Melanocyte of skin (primary cell): ENCODE measurements at places on chromosomes 11 and 22. TPM values are rescaled to one million over a fixed set of nuclear protein-coding genes. Genes with fewer than 3 reads are reported as not detected.

TMPRSS5 gene
- 9.8 and 33.7 TPM in 2 replicates for total RNA-seq

OR10D3 gene
- not detected in 2 replicates for total RNA-seq

CCDC73 gene
- not detected in 2 replicates for total RNA-seq

INS gene
- total RNA-seq: not detected in 2 replicates

C11orf97 gene
- not detected in 2 replicates for total RNA-seq

TIGD3 gene
- under 0.01 TPM in 2 replicates for total RNA-seq

OR4A16 gene
- not detected in 2 replicates for total RNA-seq

TMA7B gene
- 0.36 TPM in 1 of 2 replicates, not detected in the other for total RNA-seq

FBLN1 gene
- total RNA-seq: 2.8 and 8.0 TPM in 2 replicates

NCAM1 gene
- total RNA-seq: 0.62 and 1.7 TPM in 2 replicates

CYTH4 gene
- not detected in 2 replicates for total RNA-seq

RCOR2 gene
- under 0.01 and 0.15 TPM in 2 replicates for total RNA-seq

RBX1 gene
- total RNA-seq: 44.7 and 79.6 TPM in 2 replicates

PARVG gene
- total RNA-seq: 0.69 and 1.1 TPM in 2 replicates

PRDX5 gene
- total RNA-seq: 128 and 164 TPM in 2 replicates

GTSE1 gene
- total RNA-seq: 9.5 and 13.1 TPM in 2 replicates

DDIAS gene
- total RNA-seq: 3.6 and 6.2 TPM in 2 replicates

NXPE4 gene
- total RNA-seq: not detected in 2 replicates

MCHR1 gene
- 6.0 and 8.0 TPM in 2 replicates for total RNA-seq

USP35 gene
- 10.7 and 12.2 TPM in 2 replicates for total RNA-seq

POU2F3 gene
- total RNA-seq: 1.0 TPM in 1 of 2 replicates, not detected in the other

SPTY2D1 gene
- 16.2 and 17.1 TPM in 2 replicates for total RNA-seq

ZNF70 gene
- 3.8 and 6.5 TPM in 2 replicates for total RNA-seq
